Activated CD4-positive, alpha-beta T cell treated with anti-CD3 and anti-CD28 coated beads, Interleukin-2, amount 50 U/mL, for 16 hours (primary cell): ENCODE measurements at places on chromosomes 7 and 10.

- DNase-seq = no peak
These were observed 41.1 kb downstream of the STK32C start for GRCh38 chr10:132266594-132267161.

DNA sequence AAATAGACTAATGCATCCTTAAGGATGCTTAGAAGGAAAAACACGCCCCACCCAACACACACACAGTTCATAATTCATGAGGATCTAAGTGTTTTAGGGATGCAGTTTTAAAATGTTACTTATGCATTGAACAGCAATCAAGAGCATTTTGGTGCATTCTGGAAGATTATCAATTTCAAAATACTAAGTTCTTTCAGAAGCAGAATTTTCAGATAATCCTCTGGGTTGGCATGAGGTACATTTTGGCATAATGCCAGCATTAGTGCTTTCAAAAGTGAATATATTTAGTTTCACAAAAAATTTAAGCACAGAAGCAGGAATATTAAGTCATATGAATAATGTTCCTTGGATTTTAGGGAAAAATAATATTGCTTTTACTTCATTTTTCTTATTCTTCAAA lies 937.1 kb downstream of the REEP3 start:
- no peak for DNase-seq

DNA sequence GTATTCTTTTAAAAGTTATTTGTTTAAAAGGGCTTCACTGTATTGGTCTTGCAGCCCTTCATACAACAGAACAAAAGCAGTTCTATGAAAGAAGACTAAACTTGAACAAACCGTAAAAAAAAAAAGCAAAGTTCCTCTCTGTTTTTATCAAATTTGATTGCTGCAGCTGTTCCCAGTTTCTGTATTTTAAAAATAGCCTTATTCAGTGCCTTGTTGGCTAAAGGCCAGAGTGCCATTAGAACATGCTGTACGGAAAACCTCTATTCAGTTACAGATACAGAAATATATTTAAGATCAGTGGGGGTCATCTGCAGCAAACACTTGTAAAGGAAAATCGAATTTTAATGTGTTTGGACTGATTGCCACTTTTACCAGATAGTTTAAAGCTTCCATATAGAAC lies 207.8 kb upstream of the ETV1 start:
- DNase-seq = no peak

DNA sequence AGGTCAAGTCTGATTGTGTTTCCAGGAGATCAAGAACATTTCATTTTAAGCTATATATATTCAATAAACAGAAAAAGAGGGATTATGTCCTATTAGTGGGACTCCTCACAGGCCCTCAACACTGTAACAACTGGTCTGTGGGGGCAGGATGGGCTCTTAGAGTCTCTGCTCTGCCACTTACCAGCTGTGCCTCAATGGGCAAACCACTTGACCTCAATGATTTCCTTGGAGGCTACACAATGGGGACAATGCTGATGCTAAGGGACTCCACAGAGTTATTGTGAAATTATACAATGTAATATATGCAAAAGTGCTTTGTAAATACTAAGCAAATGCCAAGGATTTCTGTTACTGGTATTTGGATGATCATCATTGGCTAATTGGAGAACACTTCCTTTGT lies 33.2 kb upstream of the MXI1 start:
- DNase-seq = no peak

DNA sequence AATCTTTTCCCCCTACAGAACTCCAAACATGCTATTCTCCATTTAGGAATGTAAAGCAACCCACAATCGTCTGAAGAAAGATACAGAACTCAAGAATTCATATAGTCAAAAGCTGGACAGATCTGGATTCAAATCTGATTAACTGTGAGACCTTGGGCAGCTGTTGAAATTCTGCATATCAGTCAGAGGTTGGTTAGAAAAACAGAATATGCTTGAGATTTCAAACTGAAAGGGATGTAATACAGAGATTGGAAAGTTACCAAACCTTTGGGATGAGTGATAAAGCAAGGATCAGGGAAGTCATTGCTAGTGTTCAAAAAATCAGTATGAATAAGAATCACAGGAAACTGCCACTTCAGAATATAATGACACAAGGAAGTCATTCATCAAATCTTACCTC lies 406.6 kb downstream of the HTR7 start:
- DNase-seq = no peak

GRCh38 chr10:115706026-115706425 lies 567.0 kb downstream of the GFRA1 start:
- no peak for DNase-seq

GRCh38 chr10:99631496-99631895 lies 11.3 kb upstream of the SLC25A28 start:
- DNase-seq = no peak

GRCh38 chr10:106935978-106936451 lies 228.5 kb downstream of the SORCS1 start:
- DNase-seq = no peak

GRCh38 chr10:99431190-99431760 lies 851 bp upstream of the GOT1 start:
- peak; percentile 21 for DNase-seq

GRCh38 chr7:31056775-31057346 lies 4.8 kb downstream of the ADCYAP1R1 start:
- no peak for DNase-seq

GRCh38 chr10:51615764-51616298 lies 83.6 kb downstream of the CSTF2T start:
- DNase-seq = no peak

GRCh38 chr7:21044913-21045568 lies 258.4 kb upstream of the SP8 start:
- DNase-seq = no peak

- DNase-seq = no peak
These were observed 13.0 kb upstream of the TSPAN13 start for GRCh38 chr7:16740623-16740953.

GRCh38 chr10:122176232-122177213 lies 94.6 kb upstream of the BTBD16 start:
- DNase-seq = no peak
